Astrocyte (in vitro differentiated cells and primary cell): ENCODE measurements at places on chromosomes 7 and 10. TPM values are rescaled to one million over a fixed set of nuclear protein-coding genes. Genes with fewer than 3 reads are reported as not detected.

Gene GJD4
- not detected in 2 replicates for total RNA-seq

Gene RAMP3
- total RNA-seq: not detected in 2 replicates

DNA sequence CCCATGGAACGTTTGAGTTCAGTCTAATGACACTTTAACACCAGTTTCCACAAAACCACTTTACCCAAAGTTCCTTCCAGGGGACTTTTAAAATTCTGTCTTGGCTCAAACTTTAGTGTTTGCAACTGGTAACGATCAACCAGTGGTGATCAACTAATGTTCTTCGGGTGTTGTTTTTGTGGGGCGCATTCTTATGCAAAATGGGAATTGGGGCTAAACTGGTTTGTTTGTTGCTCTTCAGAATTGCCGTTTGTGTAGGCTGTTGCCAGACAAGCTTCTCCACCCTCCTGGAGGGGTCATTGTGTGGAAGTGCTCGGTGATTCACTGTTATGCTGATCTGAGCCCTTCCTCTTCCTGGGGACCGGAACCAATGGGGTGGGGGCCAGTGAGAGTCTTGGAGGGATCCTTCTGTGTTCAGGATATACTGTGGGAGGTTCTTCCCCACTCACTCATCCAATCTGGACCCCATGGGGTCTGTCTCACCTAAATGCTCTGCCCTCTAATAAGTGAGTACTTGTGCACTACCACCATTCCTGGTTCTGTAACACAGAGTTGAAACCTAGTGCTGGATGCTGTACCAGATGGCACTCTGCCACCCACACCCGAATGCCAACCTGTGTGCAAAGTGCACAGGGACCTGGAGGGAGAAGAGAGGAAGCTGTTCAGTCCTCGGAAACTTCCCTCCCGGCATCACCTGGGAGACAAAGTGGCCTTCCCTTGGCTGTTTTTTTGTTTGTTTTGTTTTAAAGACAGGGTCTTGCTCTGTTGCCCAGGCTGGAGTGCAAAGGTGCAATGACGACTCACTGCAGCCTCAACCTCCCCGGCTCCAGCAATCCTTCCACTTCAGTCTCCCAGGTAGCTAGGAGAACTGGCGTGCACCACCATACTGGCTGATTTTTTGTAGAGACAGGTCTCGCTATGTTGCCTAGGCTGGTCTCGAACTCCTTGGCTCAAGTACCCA lies 2.1 kb downstream of the NFE2L3 start:
- peak; percentile 36 for DNase-seq

DNA sequence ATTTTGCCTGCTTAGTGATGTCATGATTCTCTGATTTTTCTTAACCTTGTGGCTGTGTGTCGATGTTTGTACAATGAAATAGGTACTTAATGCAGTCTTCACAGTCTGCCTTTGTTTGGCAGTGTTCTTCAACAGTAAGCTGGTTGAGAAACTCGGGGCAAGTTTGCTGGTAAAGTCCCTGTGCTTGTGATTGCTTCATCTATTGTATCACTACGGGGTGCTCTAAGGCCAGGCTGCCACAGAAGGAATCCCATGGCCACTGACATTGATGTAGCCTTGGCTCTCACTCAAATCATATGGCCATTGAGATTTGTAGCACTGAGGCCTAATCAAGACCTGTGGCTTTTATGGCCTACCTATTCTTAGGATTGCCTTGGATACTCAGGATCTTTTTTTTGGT lies 33.5 kb upstream of the PRSS37 start:
- DNase-seq: no peak

DNA sequence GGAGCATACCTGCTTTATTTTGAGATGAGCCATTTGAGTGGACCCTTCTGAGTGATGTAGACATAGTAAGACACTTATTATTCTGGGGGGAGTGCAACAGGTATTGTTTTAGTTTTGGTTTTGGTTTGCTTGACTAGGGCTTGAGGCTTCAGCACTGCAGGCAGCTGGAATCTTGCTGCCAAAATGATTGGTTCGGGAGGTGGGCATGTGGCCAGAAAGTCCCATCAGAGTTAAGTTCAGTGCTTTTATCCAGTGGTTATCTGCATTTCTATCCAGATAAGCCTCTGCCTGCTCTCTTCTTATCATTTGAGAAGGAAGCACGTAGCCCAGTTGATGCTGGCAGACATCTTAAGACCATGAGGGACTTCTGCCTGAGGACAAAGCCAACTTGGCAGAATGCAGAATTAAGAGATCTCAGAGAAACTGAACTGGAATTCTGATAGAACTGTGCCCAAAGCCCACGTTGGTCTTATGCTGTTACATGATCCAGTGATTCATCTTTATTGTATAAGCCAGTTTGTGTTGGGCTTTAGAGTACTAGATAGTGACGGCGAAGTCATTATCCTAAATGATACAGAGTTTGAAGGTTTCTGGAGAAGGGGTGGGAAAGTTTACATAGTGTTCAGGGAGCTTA lies 9.6 kb upstream of the JAZF1 start:
- no peak for DNase-seq

DNA sequence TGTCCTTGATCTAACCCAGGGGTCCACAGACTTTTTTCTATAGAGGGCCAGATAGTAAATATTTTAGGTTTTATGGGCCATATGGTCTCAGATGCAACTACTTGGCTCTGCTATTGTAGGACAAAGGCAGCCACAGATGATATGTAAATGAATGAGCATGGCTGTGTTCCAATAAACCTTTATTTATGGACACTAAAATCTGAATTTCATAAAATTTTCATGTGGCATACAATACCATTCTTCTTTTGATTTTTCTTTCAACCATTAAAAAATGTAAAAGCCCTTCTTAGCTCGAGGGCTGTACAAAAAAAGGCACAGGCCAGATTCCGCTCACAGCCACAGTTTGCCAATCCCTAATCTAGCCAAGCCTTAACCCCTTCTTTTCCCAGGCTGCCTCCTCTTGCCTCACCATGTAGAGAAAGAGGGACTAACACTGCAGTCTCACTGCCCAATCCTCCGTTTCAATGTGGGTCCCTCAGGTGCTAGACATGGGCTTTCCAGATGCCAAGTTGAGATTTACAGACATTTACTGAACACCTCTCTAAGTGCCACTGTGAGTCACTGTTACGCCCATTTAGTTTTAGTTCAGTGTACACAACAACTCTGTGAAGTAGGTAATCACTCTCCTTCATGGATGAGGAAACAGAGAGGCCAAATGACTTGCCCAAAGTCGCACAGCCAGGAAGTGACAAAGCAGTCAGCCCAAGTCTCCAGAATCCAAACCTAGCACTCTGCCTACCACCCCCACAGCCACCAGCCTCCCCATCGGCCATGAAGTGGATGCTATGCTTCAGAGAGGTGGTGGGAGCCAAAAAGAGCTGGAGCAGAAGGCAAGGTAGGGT lies 132.6 kb upstream of the PDLIM1 start:
- DNase-seq: no peak

DNA sequence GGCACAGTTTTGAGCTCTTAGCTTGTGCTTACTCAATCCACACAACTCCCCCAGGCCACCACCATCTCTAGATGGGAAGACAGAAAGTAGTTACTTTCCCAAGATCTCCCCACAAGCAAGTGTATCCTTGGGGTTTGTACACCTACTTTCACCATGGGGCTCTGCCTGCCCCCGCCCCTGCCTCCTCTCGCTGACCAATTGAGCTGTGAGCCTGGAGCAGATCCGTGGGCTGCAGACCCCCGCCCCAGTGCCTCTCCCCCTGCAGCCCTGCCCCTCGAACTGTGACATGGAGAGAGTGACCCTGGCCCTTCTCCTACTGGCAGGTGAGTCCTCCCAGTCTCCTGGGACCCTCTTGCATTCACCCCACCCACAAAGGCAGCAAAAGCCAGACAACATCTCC lies 2.0 kb downstream of the FXYD4 start:
- no peak for DNase-seq

DNA sequence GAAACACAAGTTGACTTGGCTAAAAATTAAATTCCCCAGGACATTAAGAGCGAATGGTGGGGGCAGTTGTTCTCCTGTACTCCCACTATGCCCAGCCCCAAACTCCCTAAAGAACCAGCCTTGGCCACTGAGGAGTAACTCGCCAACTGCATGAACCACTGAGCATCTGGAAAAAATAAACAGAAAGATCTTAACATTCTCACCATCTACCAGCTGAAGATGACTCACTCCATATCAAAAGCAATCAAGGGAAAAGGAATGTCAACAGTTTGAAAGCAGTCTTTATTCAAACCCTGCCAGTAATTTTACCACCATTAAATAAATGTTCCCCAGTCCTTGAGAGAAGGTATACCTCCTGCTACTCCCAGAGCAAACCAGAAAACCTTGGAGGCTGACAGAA lies 45.4 kb downstream of the CTTNBP2 start:
- peak; percentile 92 for DNase-seq

DNA sequence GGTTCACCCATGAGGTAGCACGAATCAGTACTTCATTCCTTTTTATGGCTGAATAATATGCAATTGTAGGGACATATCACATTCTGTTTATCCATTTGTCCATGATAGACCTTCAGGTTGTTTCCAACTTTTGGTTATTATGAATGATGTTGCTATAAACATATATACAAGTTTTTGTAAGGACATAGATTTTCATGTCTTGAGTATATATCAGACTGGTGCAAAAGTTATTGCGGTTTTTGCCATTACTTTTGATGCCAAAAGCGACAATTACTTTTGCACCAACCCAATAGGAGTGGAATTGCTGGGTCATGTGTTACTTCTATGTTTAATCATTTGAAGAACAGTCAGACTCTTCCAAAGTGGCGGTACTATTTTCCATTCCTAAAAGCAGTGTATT lies 361.5 kb downstream of the RPS24 start:
- DNase-seq: no peak

DNA sequence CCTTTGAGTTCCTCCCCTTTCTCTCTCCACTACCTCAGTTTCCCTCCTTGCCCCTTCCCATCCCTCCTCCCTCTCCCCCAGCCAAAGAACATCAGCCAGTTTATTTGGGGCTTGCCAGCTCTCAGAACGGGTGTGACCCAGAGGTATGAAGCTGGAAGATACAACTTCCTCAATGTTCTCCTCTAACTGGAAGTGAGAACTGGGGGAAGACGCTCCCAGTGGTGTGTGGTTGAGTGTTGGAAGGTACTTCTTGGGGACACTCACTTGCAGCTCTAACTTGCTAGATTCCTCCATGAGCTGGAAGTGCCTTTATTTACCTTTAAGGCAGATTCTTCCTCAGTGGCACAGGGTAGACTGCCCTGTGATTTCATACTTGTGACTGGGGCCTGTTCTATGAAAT lies 110.5 kb upstream of the HABP2 start:
- no peak for DNase-seq

GRCh38 chr7:21944616-21945453 lies 864 bp downstream of the CDCA7L start:
- peak; percentile 36 for DNase-seq

GRCh38 chr7:4808565-4808964 lies 33.1 kb downstream of the AP5Z1 start:
- no peak for DNase-seq
